ENCODE measurements at places on chromosomes 7 and 10.

- DNase-seq = peak; percentile 28
Measured at GRCh38 chr10:24513155-24513554, 210.5 kb downstream of the ARHGAP21 start.

DNA sequence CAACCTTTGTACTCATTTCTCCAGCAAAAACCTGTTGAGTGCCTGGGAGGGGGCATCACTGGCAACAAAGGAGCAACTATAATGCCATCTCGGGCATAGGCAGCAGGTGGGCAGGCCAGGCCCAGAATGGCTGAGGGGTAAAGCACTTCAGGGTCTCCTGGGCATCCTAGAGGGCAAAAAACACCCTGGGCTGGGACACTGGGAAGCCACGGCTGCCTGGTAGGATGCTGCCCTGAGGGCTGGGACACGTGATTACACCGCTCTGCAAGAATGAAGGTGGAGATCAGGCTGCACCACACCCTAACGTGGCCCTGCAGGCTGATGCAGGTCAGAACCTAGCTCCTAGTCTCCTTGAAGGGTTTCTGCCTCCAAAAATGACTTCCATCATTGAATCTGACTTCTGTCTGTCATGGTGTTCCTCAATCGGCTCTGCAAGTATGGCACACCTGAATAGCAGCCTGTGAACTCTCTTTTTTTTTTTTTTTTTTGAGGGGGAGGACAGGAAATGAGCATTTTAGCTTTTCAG is 4.5 kb upstream of the TRAPPC14 start:
- no peak for DNase-seq

GRCh38 chr10:85149766-85150165 is 821.4 kb downstream of the CCSER2 start:
- DNase-seq = no peak

- DNase-seq = no peak
Measured at GRCh38 chr10:43681220-43681619, 32.5 kb upstream of the ZNF32 start.

GRCh38 chr10:124600051-124600880 is 138.6 kb downstream of the LHPP start:
- no peak for DNase-seq

DNA sequence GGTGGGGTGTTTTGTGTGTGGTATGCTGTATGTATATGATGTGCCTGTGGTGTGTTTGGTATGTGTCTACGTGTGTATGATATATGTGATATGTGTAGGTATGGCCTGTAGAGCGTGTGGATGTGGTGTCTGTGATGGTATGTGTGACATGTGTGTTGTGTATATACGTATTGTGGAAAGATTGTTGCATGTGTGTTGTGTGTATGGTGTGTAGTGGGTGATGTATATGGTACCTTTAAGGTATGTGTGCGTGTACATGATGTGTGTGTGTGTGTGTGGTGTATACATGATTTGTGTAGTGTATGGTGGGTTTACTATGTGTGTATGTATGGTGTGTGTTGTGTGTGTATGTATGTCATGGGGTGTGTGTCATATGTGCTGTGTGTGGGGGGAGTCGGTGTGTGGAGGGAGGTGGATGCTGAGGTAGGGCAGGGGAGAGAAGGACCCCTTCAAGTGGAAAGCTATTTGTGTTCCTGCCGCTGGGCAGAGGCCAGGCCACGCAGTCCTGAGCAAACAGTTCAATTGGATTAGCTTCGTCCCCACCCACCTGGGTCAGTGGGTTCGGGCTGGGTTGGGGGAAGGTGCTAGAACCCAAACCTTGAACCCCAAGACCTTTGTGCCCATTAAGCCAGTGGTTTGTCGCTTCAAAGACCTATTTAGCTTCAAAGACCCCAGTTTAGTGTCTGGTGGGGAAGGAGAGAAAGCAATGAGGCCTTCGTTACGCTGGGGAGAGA is 1.9 kb upstream of the TRPV6 start:
- no peak for DNase-seq

- DNase-seq = no peak
Measured at GRCh38 chr7:108247614-108248013, 117.5 kb upstream of the LAMB4 start.

- DNase-seq = peak; percentile 48
Measured at GRCh38 chr7:30163231-30163894, 28.6 kb downstream of the MTURN start.
